ENCODE measurements at places on chromosomes 12 and 14. TPM values are rescaled to one million over a fixed set of nuclear protein-coding genes. Genes with fewer than 3 reads are reported as not detected.

GRCh38 chr12:64480148-64480547 lies 28.2 kb downstream of the TBK1 start:
- peak; percentile 45 for DNase-seq

DNA sequence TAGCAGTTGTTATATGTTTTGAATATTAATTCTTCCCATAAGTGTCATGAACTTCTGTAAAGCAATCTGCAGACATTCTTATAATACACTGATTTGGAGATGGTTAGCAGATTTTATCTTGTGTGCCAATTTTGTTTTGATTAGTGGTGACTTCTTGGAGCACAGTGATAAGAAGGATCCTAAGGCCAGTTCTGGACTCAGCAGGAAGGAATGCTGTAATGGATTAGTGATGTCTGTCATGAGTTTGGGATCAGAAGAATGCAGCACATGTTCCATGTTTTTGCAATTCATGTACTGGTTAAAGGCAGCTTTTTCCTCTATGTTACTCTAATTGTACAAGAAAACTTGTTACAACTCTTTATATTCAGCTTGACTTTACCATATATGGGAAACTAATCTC lies 91.5 kb downstream of the UNC79 start:
- DNase-seq = no peak

- no peak for DNase-seq
Measured at GRCh38 chr12:111443086-111443485, 37.4 kb downstream of the SH2B3 start.

DNA sequence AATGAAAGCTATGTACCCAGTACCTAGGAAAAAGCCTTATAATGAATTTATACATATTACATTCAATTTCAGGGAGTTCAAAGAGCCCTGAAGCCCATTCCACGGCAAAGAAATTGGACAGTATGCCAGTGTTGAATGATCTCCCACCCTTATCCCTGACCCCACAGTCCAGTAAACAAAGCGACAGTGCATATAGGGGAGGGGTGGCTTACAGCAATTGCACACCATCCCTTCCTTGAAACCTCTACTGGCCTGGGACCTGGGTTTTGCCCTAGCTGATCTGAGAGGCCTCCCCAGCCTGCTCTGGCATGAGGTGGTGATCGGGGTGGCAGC lies 17.3 kb upstream of the RND1 start:
- DNase-seq = no peak

DNA sequence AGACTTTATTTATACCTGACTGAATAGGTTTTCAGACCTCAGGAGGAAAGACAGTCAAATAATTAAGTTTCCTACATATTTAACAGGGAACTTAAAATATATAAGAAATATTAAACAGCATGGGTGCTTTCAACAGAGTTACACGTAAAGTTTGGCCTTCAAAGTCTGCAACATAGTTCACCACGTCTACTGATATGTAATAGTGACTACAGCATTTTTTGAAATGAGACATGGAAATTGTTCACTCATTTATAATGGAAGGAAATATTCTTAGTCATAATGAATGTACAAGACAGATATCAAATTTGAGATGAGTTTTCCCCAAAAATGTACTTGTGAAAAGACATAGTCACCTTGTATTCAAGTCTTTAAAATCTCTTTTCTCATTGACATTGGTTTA lies 56.7 kb upstream of the KCNMB4 start:
- no peak for DNase-seq

GRCh38 chr14:61535032-61535431 lies 160.3 kb upstream of the HIF1A start:
- no peak for DNase-seq

GRCh38 chr12:131066207-131066885 lies 112.6 kb downstream of the ADGRD1 start:
- DNase-seq = no peak

GRCh38 chr14:76019676-76020075 lies 34.1 kb downstream of the IFT43 start:
- no peak for DNase-seq

DNA sequence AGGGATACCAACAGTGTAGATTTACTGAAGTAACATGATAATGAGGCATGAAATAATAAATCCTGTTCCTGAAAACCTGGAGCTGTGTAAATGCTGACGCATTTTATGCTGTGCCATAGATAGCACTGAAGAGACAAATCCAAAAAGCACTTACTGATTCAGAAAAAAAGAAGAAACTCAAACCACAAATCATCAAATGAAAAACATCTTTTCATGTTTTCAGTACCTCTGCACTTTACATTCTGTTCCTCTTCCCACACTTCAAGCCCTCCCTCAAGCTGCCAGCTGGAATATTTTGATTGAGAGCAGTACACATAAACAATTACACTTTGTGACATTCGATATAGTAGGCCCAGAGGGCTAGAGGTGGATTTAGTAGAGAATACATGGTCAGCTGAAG lies 362.3 kb downstream of the NAV3 start:
- no peak for DNase-seq

DNA sequence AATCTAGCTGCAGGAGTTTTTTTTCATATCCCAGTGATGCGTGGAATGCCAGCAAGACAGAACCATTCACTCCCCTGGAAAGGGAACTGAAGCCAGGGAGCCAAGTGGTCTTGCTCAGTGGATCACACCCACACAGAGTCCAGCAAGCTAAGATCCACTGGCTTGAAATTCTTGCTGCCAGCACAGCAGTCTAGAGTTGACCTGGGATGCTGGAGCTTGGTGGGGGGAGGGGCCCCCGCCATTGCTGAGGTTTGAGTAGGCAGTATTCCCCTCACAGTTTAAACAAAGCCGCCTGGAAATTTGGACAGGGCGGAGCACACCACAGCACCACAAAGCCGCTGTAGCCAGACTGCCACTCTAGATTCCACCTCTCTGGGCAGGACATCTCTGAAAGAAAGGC lies 86.9 kb upstream of the STXBP6 start:
- DNase-seq = no peak

DNA sequence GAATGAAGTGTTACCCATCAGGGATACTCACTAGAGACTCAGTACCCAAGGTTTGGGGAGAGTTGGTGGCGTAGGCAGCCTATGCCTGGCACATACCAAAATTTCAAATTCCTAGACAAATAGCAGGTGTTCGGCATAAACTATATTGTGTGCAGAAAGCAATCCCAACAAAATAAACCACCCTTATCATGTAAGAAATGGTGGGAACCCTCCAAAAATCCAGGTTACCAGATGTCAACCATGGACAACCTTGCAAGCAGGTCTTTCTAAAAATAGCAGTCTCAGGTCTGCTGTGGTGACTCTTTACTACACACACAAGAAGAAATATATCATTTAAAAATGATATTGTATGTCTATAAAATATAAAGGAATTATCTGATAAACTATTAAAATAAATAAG lies 17.7 kb upstream of the PTGER2 start:
- DNase-seq = no peak

GRCh38 chr12:28191051-28192048 lies 1.1 kb downstream of the CCDC91 start:
- DNase-seq = peak; percentile 32

GRCh38 chr12:46260124-46260912 lies 8.5 kb downstream of the SLC38A1 start:
- peak; percentile 42 for DNase-seq

GRCh38 chr14:105432657-105433056 lies 13.0 kb downstream of the MTA1 start:
- DNase-seq = no peak

- peak; percentile 35 for DNase-seq
Measured at GRCh38 chr14:32453857-32454810, 125.0 kb downstream of the AKAP6 start.

The GARIN6 gene
- not detected for total RNA-seq

The KIF5A gene
- total RNA-seq = 1.2 TPM

The PZP gene
- not detected for total RNA-seq

The TOMM20L gene
- not detected for total RNA-seq

The PCNX1 gene
- total RNA-seq = 45.3 TPM

The MYF6 gene
- not detected for total RNA-seq

The ERP27 gene
- not detected for total RNA-seq

The TEX52 gene
- total RNA-seq = not detected

Measured in HFFc6 (cell line).